ENCODE measurements at places on chromosomes 1 and 21.

GRCh38 chr21:33734291-33734690, 92.0 kb downstream of the ITSN1 start:
- no peak for DNase-seq

GRCh38 chr1:11350265-11350664, 77.3 kb downstream of the UBIAD1 start:
- DNase-seq = no peak

GRCh38 chr1:67687198-67687545, 2.2 kb downstream of the GADD45A start:
- no peak for DNase-seq

DNA sequence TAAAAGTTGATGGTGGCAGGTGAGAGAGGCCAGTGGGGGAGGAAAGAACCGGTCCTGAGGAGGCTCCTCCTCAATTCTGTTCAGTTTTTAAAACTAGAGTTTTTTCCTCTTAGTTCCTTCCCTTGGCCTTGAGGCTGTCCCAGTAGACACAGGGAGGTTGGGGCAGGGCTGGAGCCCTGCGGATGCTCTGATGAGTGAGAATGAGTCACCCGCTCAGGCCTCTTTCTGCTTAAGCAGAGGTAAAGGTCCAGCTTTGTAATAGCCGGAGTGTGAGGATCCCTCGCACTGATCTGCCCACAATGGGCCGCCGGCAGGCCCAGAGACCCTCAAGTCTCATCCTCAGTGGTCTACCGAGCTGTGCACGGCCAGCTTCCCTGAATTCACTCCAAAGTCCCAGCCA, 49.6 kb upstream of the IRF2BP2 start:
- DNase-seq = no peak

- no peak for DNase-seq
Observed at GRCh38 chr21:25640943-25641292, 1.9 kb downstream of the JAM2 start.

- no peak for DNase-seq
Observed at GRCh38 chr1:84000954-84001495, 2.1 kb upstream of the TTLL7 start.

- DNase-seq = no peak
Observed at GRCh38 chr1:48495911-48496310, 23.9 kb upstream of the SPATA6 start.

- no peak for DNase-seq
Observed at GRCh38 chr21:20187028-20187427, 811.2 kb upstream of the NCAM2 start.

DNA sequence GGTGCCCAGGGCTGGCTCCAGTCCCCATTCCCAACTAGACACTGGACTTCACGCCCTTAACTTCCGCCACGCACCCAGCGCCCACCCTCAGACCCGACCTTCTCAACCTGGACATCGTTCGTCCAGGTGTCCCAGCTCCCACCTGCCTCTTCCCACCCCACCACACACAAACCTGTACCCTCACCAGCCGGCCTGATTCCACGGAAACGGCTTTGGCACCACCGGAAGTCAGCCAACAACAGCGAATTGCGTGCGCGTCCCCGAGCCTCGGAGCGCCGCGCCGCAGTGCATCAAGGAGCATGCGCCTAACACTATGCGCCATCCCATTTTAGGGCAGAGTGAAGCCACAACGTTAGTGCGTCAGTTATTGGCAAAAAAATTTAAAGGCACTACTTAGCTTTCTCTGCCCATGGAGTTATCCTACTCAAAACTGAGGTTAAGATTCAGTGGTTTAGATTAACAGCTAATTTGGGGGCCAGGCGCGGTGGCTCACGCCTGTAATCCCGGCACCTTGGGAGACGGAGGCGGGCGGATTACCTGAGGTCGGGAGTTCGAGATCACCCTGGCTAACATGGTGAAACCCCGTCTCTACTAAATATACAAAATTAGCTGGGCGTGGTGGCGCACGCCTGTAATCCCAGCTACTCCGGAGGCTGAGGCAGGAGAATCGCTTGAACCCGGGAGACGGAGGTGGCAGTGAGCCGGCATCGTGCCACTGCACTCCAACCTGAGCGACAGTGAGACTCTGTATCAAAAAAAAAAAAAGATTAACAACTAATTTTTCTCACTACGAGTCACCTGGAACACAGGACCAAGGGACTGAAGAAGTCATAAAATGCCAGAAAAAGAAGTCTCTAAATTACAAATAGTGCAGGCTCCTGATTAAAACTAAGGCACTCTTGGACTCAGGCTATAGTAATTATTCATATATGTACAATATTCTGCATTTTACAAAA, at the start of gene GON4L:
GON4L (minus strand) TSS at position 240 of the 956 bp plus-strand sequence. CDS start 3,434 bp downstream, outside the sequence.
- peak; percentile 82 for DNase-seq

GRCh38 chr1:245962453-245962852, 544.6 kb downstream of the SMYD3 start:
- DNase-seq = no peak

DNA sequence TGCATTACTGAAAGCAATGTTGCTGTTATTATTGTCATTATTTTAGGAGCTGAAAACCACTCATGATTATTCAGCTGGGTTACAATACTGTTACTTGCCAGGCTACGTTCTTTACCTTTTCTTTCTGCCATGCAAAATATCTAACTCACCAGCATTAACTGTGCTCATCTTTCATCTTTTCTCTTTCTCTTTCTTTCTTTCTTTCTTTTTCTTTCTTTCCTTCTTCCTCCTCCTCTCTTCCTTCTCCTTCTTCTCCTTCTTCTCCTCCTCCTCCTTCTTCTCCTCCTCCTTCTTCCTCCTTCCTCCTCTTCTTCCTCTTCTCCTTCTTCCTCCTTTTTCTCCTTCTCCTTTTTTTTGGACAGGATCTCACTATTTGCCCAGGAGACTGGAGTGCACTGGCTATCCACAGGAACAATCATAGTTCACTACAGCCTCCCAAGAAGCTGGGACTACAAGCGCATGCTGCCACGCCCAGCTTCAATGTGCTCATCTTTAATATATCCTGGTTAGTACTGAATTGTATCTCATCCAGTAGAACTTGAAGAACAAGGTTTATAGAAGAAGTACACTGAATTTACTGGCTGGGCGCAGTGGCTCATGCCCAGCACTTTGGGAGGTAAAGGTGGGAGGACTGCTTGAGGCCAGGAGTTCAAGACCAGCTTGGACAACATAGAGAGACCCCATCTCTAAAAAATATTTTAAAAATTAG, 6.9 kb upstream of the ZMYM4 start:
- DNase-seq = no peak

GRCh38 chr1:166307261-166308188, 140.7 kb upstream of the FAM78B start:
- no peak for DNase-seq

DNA sequence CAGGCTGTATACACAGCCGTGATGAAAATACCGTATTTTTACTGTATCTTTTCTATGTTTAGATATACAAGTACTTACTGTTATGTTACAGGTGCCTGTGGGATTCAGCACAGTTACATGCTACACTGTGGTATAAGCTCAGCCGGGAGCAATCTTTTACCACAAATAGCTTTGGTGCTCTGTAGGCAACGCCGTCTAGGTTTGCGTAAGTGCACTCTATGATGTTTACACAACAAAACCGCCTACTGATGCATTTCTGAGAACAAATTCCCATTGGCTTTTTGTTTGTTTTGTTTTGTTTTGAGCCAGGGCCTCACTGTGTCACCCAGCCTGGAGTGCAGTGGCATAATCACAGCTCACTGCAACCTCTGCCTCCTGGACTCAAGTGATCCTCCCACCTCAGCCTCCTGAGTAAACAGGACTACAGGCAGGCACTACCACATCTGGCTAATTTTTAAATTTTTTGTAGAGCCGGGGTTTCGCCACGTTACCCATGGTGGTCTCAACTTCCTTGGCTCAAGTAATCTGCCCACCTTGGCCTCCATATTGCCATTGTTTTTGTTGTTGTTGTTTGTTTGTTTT, 81.0 kb downstream of the SCCPDH start:
- no peak for DNase-seq

DNA sequence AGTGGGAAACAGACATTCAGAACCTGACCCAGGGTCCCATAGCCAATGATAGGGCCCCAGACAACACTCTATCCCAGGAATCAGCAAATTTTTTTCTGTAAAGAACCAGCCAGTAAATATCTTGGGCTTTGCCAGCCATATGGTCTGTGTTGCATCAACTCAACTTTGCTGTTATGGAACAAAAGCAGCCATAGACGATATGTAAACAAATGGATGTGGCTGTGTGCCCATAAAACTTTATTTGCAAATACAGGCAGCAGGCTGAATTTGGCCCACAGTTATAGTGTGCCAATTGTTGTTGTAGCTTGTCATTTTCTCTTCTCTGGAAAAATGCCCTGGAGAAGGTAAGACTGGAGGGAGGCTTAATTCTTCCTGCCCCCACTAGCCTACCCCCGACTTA, 431.1 kb upstream of the VAMP3 start:
- DNase-seq = no peak

GRCh38 chr1:74715236-74715502, 17.7 kb downstream of the CRYZ start:
- no peak for DNase-seq

- DNase-seq = no peak
Observed at GRCh38 chr1:203207751-203208150, 21.2 kb upstream of the CHI3L1 start.

DNA sequence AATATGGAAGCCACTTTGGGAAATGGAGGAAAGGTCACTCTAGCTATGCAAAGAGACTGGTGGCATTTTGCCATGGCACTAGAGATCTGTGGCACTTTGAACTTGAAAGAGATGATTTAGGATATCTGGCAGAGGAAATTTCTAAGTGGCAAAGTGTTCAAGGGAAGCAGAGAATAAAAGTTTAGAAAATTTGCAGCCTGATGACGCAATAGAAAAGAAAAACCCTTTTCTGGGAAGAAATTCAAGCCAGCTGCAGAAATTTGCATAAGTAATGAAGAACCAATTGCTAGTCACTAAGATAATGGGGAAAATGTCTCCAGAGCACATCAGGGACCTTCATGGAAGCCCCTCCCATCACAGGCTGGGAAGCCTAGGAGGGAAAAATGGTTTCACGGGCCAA, 191.1 kb upstream of the B3GALT2 start:
- no peak for DNase-seq

GRCh38 chr1:245240648-245241165, 85.9 kb downstream of the KIF26B start:
- no peak for DNase-seq

DNA sequence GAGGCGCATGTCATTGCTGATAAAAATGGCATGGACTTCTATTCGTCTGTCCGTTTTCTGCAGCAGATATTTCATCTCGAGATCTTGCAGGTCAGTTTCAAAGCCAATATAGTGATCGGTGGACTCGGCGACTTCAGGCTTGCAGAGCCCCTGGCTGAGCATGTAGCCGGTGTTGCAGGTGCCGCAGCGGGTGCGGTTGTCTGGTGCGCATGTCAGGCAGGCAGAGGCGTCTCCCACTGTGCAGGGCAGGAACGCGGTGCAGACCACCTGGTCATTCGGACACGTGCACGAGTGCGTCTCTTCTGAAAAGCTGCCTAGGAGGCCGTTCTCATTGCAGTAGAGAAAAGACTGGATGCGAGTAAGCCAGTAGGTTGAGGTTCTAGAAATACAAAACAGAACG, 378.9 kb downstream of the BRINP3 start:
- DNase-seq = no peak

DNA sequence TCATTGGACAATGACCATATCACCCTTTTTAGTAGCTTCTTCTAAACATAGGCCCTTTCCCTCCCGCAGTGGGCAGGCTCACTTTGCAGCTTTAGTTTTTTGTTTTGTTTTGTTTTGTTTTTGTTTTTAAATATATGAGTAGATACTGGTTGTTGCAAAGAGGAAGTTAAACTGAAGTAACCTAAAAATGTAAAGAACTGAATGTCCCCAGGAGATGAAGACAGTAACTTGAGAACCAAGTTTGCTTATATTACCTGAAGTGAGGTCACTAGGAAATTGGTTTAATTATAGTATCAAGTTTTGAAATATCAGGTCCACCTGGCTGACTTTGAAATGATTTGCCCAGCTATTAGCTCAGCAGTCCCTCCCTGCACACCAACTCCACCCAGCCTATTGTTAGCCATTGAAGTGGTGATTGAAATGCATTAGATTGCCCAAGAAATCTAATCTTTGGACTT, 18.2 kb downstream of the SMAP2 start:
- no peak for DNase-seq

- DNase-seq = no peak
Observed at GRCh38 chr1:9420835-9421532, 118.3 kb upstream of the SLC25A33 start.

DNA sequence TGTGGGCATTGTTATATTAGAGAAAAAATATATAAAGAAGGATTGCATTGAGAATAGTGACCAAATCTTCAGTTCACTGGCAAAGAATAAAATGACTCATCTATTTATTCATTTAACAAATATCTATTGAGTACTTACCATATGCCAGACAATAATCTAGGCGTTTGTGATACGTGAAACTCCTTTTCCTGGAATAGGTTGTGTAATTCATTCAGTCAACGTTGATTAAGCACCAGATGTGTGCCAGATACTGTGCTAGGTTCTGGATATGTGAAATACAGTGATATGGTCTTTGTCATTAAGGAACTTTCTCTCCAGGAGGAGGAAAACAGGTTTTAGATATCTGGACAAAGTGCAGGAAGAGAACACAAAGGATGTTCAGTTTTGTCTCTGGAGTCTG, 344.5 kb downstream of the RWDD3 start:
- DNase-seq = no peak

- DNase-seq = no peak
Observed at GRCh38 chr1:75952016-75952415, 19.8 kb upstream of the ASB17 start.

- no peak for DNase-seq
Observed at GRCh38 chr21:37630872-37631271, 264.3 kb downstream of the DYRK1A start.

- DNase-seq = no peak
Observed at GRCh38 chr21:31606081-31606874, 53.2 kb upstream of the SOD1 start.

- DNase-seq = no peak
Observed at GRCh38 chr1:27931184-27931583, 3.6 kb upstream of the SMPDL3B start.

- DNase-seq = no peak
Observed at GRCh38 chr1:162639718-162640117, 7.5 kb downstream of the DDR2 start.

GRCh38 chr1:117171900-117172511, 38.7 kb downstream of the VTCN1 start:
- DNase-seq = no peak

Measured in stimulated activated CD4-positive, alpha-beta T cell treated with anti-CD3 and anti-CD28 coated beads, Interleukin-2, amount 100 ng/mL, for 4 hours (primary cell).